ENCODE measurements at places on chromosomes 11 and 22.
A peak's percentile ranks its signal among the peaks of the same experiment; 100 is the strongest.

- DNase-seq = peak; percentile 27
Measured at GRCh38 chr22:25060522-25061071, 108.1 kb downstream of the KIAA1671 start.

DNA sequence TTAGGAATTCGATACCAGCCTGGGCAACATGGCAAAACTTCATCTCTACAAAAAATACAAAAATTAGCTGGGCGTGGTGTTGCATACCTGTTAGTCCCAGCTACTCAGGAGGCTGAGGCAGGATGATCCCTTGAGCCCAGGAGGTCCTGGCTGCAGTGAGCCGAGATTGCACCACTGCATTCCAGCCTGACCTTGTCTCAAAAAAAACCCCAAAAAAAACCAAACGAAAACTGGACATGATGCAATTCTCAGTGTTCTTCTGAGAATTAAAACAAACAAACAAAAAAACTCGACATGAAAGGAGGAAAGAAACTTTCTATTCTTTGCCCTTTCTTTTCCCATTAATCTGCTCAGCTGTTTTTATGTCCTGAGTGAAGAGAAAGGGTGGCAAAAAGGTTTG lies 7.4 kb downstream of the MED17 start:
- no peak for DNase-seq

GRCh38 chr11:11592146-11592684 lies 29.6 kb downstream of the GALNT18 start:
- DNase-seq = no peak

- DNase-seq = peak; percentile 48
Measured at GRCh38 chr11:14969901-14970323, 2.2 kb downstream of the CALCA start.

DNA sequence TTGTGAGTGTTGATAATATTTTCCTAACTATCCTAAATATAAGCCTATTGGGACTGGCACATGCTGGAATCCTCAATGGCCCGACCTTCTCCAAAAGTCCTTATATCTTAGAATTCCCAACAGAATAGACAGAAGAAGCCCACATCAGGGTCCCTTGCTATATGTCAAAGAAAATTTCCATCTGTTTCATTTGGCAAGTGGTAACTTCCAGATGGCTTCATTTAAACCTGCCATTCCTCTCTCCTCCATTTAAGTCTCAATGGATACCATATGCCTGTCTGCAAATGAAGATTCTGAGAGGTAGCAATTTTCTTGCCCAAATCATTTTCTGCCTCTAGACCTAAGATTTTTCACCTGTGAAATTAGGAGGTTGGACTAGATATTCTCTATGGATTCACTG lies 73.1 kb upstream of the KCNA4 start:
- DNase-seq = no peak

DNA sequence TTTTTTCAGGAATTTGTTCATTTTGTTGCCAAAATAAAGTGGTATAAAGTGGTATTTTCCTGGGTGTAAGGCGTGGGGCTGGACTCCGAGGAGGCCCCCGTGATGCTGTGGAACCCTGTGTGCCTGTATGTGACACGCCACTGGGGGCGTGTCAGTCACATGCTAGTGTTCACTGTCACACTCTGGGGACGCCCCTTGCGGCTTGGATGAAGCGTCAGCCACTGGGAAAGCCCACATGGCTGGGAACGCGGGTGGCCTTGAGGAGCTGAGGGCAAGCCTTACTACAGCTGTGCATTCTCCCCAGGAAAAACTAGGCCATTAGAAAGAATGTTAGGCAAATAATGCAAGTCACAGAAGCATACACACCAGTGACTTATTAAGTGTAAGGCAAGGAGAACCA lies 77.0 kb upstream of the SLC25A18 start:
- DNase-seq = no peak

- no peak for DNase-seq
Measured at GRCh38 chr11:1484061-1484671, 2.4 kb downstream of the MOB2 start.

GRCh38 chr11:61369372-61370348 lies 7.5 kb downstream of the TMEM138 start:
- no peak for DNase-seq

- no peak for DNase-seq
Measured at GRCh38 chr11:110852921-110853490, 140.8 kb upstream of the ARHGAP20 start.

DNA sequence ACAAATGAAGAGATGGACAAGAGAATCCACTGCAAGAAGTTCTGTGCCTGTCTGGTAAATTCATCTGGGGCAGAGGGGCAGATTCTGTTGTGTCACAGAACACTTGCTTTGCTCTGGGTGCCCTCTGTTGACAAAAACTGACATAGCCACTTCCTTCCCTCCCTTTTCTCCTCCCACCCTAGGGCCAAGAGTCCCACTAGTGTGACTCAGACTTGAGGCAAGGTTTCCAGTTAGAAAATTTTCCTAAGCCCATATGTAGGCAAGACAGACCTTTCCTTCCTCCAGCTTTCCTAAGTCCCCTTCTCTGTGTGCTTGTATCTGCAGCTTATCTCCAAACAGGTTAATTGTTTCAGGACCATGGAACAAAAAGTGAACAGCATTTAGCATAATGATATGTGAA lies 106.8 kb downstream of the RBFOX2 start:
- DNase-seq = peak; percentile 43

DNA sequence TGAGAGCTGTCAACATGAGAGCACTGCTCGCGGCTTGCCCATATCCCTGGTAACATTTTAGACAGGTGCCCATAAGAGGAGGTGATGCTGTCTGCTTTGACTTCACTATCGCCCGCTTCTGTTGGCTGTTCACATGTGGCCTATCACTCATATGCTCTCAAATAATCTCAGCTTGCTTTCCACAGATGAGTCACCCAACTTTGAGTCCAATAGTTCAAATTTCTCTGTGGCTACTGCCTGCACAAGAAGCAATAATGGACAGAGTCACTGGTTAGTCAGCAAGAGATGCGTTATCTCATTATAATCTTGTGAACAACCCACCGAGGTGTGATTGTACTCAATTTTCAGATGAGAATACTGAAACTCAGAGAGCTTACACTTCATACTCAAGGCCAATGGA lies 1714.1 kb downstream of the LRRC4C start:
- DNase-seq = no peak

- DNase-seq = no peak
Measured at GRCh38 chr22:31075961-31076360, 5.2 kb upstream of the SMTN start.

DNA sequence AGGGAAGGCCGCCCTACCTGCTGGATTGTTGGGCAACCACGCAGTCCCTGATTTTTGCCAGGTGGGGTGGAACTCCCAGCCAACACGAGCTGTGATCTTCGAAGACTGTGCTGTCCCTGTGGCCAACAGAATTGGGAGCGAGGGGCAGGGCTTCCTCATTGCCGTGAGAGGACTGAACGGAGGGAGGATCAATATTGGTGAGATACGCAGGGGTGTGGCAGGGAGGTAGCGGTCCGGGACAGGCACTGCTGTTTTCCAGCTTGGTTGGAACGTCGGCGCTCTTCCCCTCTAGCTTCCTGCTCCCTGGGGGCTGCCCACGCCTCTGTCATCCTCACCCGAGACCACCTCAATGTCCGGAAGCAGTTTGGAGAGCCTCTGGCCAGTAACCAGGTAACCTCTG lies 7.6 kb downstream of the ACAD8 start:
- no peak for DNase-seq

GRCh38 chr11:73192272-73192671 lies 25.8 kb upstream of the P2RY2 start:
- no peak for DNase-seq

DNA sequence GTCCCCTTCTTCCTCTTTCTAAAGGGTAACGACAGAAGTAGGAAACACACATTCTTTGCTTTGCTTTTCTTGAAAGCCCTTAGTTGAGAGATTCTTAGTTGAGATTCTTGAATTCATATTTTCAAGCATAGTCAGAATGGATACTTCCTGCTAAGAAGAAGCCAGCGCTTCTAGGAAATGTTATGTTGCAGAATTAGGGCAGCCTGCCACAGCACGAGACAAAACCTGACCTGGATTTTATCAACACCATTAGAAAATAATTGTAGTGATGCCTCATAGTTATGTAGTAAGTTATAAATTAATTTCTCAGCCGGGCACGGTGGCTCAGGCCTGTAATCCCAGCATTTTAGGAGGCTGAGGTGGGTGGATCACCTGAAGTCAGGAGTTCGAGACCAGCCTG lies 37.9 kb upstream of the NUP160 start:
- DNase-seq = peak; percentile 21

GRCh38 chr22:50599816-50600455 lies 657 bp upstream of the MAPK8IP2 start:
- DNase-seq = peak; percentile 70

- no peak for DNase-seq
Measured at GRCh38 chr11:6307876-6308275, 12.4 kb downstream of the CAVIN3 start.

DNA sequence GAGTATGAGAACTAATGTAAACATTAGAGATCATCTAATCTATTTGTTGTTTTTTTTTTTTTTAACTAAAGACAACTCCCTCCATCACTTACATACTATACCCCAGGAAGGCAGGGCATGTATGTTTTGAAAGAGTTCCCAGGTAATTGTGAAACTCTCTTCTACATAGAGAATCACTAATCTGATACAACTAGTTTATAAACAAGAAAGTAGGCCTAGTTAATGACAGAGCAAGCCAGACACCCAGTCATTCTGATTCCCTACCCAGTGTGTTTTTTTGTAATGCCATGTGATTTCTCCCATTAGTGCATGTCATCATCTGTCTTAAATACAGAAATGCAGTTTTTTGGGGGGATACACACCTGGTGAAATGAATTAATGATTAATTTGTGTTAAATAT lies 120.9 kb downstream of the C11orf65 start:
- DNase-seq = no peak

DNA sequence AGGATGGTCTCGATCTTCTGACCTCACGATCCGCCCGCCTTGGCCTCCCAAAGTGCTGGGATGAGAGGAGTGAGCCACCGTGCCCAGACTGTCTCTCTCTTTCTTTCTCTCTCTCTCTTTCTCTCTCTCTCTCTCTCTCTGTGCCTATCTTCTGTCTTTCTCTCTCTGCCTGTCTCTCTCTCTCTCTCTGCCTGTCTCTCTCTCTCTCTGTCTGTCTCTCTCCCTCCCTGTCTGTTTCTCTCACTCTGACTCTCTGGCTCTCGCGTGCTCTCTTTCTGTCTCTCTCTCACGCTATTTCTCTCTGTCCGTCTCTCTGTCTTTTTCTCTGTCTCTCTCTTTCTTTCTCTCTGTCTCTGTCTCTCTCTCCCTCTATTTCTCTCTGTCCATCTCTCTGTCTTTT lies 3911.2 kb upstream of the OR11H1 start:
- no peak for DNase-seq

DNA sequence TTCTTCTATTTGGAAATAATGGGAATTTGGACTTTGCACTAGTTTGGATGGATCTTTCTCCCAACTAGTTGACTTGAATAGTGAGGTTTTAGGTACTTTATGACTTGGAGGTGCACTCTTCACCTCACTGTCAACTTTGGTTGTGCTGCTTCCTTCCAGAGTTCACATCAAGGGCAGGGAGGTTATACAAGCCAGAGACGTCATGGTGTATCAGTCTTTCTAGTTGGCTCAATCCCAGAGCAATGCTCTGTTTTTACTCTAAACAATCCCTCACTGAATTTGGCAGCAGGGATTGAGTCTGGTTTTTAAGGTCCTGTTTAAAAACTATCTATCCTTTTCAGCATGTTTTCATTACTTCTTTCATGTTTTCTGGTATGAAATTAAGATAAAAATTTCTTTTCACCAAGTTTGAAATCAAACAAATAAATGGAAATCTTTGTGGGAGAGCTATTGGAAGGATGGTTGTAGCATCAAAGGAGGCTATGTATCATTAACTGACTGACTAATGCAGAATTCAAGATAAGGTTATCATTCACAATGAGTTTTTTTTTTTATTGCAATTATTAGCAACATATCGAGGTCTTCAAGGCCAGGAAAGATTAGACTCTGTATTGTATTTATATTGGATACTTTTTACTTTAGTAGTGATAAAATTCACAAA lies 28.0 kb upstream of the ZBED5 start:
- DNase-seq = no peak

- no peak for DNase-seq
Measured at GRCh38 chr11:10274726-10275125, 19.3 kb downstream of the SBF2 start.

DNA sequence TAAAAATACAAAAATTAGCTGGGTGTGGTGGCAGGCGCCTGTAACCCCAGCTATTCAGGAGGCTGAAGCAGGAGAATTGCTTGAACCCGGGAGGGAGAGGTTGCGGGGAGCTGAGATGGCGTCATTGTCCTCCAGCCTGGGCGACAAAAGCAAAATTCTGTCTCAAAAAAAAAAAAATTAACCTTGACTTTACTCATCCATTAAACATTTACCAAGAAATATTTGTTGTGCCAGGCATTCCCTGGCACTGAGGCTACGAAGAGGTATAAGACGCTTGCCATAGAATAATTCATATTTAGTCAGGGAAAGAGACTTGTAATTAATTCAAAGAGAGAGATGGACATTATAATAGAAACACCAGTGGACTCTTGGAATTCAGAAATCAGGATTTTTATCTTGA lies 13.2 kb upstream of the PAFAH1B2 start:
- DNase-seq = no peak

GRCh38 chr11:61639816-61640443 lies 40.3 kb upstream of the DAGLA start:
- no peak for DNase-seq

GRCh38 chr11:8209208-8209807 lies 40.5 kb upstream of the RIC3 start:
- no peak for DNase-seq

DNA sequence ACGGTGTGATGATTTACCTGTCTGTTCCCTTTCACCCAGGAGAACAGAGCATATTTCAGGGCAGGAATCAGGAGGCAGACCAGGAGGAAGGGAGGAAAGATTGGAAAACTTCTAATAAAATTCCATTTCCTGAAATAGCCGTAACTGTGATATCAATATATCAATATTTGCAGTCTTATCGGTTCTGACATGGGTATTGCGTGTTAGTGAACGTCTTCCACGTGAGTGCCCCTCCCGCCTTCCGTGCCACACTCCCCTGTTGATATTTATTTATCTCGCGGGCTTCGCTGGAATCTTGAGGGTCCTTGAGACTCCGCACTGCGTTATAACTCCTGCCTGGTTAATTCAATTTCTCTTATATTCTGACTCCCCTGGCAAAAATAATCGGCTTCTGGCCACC lies 1160.4 kb downstream of the BRD1 start:
- no peak for DNase-seq

DNA sequence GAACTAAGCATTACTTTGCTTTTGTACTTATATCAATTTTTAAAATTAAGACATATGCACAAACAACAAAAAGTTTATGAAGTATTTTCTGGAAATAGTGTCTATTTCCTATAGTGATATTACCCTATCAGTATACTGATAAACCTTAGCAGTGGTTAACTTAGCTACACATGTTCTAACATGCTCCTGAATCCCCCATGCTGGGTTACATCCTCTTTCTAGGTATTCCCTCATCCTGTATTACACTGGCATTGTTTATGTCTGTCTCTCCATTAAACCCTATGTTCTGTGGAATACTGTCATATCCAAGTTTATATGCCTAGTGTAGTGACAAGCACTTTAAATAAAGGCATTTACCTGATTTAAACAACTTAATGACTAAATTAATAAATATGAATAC lies 1.8 kb upstream of the FAR1 start:
- DNase-seq = no peak

GRCh38 chr22:29396126-29396525 lies 7.8 kb upstream of the AP1B1 start:
- DNase-seq = no peak
